CD4-positive, alpha-beta memory T cell (primary cell): ENCODE measurements at places on chromosomes 3 and 15. TPM values are rescaled to one million over a fixed set of nuclear protein-coding genes. Genes with fewer than 3 reads are reported as not detected.

The FGD5 gene
- 0.06 TPM for total RNA-seq

The ZDHHC23 gene
- 5.2 TPM for total RNA-seq

The GUCA1C gene
- not detected for total RNA-seq

The PYGO1 gene
- not detected for total RNA-seq

The PROS1 gene
- total RNA-seq, result not detected
